ENCODE measurements at places on chromosomes 13 and 19.

DNA sequence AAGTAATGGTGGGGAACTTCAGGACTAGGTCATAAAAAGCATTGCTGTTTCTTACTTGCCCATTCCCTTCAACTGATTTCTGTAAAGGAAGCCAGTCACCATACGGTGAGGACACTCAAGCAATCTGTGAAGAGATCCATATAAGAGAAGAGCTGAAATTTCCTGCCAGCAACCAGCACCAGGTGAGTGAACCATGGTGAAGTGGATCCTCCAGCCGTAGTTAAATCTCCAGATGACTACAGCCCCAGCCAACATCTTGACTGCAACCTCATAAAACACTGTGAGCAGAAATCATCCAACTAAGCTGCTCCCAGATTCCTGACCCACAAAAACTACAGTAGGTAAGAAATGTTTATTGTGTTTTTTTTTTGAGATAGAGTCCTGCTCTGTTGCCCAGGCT lies 3.8 kb upstream of the SLC6A16 start:
- no peak for DNase-seq

DNA sequence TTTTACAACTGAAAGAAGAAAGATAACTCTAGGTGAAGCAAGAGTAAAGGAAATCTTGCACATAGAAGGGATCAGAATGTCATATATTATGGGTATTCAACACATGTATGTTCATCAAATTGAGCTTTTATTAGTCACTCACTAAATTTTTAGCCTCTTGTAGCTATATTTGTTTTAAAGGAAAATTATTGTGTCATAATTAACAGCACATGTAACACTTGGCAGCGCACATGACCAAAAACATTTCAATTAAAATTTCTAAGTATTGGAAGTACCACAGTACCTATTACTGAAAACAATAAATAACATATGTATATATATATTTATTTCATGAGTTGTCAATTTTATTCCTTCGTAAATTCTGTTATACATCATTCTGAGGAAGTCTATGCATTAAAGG lies 2800.4 kb downstream of the PCDH9 start:
- no peak for DNase-seq

GRCh38 chr19:13850910-13851733 lies 25.8 kb upstream of the NANOS3 start:
- no peak for DNase-seq

GRCh38 chr19:13098277-13099072 lies 4.2 kb downstream of the LYL1 start:
- no peak for DNase-seq

- no peak for DNase-seq
Observed at GRCh38 chr19:36547001-36547732, 19.1 kb upstream of the ZNF260 start.

DNA sequence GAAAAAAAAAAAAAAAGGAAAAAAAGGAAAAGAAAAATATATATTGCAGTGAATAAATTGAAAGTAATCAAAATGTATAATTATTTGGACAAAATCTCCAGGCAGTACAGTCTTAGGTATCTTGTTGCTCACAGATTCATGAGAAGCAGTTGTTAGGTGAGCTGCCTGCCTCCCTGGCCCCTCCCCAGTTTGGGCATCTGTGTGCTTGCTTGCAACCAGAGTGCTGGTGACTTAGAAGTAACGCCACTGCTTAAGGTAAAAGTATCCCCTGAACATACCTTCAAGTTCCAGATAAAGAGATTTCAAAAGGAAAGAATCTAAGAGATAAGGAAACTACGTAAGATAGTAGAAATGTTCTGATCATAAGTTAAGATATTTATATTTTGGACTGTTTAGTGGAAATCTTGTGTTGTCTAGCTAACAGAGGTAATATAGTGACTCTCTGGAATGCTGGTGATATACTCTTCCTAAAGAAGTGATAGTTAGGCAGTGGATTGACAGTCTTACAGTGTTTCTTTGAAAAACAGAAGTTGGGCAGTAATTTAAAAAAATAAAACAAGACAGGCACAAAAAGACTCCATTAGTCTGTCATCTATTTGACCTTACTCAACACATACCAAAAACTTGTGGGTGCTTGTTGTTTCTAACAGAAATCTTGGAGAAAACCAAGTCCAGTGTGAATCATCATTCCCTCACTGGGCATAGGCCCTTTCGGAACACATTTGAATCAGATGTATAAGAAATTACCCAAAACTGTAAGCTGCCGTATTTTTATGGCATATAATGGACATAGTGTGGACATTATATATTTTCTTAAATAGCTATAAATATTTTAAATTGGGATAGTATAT lies 38.3 kb upstream of the KCTD4 start:
- DNase-seq: no peak

DNA sequence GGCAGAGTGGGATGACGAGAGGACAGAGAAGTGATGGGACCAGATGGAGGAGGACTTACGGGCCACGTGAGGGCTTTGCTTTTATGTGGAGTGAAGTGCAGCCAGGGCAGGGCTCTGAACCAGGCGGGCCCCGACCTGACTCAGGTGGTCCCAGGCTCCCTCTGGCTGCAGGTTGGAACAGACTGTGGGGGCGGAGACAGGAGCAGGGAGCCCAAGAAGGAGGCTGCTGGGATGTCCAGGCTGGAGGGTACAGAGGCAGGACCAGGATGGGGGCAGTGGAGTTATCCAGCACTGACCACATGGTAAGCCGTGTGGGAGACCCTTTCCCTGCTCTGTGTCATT lies 2.1 kb downstream of the FXYD5 start:
- no peak for DNase-seq

DNA sequence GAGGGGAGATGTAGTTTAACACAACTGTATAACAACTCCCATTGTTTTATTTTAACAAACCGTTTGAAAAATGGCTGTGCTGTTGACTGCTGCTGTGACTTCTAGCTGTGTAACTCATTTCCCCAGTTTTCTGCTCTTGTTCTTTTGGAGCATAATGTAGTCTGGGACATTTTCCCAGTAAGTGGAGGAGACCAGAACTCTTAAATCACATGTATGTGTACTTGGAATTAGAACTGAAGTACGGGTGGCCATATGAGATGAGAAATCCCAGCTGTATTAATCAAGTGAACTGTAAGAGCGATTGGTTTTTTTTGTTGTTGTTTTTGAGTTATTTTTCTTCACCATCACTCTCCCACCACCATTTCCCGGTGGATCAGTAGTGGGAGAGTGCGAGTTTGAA lies 49.4 kb upstream of the RNF113B start:
- DNase-seq: no peak

GRCh38 chr19:34995551-34995950 lies 4.6 kb upstream of the GRAMD1A start:
- no peak for DNase-seq

GRCh38 chr19:12757544-12758274 lies 6.1 kb downstream of the BEST2 start:
- no peak for DNase-seq

DNA sequence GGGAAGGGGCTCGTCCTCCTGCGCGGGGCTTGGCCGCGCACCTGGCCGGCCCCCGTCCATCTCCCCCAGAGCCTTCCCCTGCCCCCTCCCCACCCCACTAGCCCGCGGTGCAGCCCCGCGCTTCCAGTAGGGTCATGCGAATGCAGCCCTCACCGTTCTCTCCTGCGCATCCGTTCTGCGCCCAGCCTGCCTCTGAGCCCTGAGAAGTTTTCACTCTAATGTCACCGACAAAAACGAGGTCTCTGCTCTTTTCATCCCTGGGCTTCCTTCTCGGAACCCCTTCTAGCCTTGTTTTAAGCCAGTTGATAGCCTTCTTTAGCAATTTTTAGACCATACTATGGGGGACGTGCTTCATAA lies 97.4 kb downstream of the ATP8A2 start:
- no peak for DNase-seq

DNA sequence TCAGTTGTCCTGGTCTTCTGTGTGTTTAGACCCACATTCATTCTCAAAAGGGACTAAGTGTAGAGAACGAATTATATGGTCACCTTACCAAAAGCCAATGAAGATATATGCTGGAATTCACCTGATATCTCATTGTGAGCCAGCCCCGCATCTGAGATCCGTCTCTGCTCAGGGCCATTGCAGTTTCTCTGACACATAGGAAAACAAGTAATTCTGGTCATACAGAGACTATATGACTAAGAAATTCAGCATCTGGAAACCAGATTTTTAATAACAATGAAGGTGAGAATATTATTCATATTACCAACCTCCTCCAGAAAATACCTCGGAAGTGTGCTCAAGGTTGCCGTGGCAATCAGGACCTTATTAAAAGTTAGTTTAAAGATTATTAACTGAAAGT lies 278.6 kb upstream of the EDNRB start:
- DNase-seq: no peak

- DNase-seq: no peak
Observed at GRCh38 chr13:98890925-98891324, 86.9 kb downstream of the DOCK9 start.

- no peak for DNase-seq
Observed at GRCh38 chr13:21010621-21011020, 50.8 kb downstream of the LATS2 start.

DNA sequence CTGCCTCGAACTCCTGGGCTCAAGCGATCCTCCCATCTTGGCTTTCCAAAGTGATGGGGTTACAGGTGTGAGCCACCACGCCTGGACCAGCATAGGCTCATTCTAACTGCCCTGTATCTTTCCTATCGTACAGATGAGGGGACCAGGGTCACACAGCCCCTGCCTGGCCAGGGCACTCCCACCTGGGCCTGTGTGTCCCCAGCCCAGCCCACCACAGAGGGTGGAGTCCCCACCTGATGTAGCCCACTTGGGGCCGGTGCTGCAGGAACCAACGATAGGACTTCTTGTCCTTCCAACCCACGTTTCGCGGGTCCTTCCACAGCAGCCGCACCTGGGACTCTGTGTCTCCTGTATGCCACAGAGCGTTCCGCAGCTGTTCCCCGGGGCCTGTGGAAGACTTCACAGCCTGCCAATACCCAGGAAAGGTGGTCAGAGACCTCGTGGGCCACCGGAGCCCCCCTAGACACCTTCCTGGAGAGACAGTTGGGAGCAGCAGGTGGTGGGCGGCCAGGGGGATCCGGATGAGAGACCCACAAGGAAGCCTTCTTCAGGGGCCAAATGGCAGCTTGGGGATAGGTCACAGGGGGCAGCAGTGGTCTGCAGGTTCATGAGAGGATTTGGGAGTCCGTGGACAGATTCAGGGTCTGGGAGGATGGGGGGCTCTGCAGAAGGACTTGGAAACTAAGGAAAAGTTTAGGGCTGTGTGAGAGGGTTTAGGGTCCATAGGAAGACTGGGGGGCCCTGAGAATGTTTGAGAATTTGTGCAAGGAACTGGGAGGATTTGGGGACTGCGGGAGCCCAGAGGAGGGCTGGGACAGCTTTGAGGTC lies 6.9 kb downstream of the COMP start:
- DNase-seq: no peak

- no peak for DNase-seq
Observed at GRCh38 chr13:109231888-109232287, 554.5 kb downstream of the IRS2 start.

DNA sequence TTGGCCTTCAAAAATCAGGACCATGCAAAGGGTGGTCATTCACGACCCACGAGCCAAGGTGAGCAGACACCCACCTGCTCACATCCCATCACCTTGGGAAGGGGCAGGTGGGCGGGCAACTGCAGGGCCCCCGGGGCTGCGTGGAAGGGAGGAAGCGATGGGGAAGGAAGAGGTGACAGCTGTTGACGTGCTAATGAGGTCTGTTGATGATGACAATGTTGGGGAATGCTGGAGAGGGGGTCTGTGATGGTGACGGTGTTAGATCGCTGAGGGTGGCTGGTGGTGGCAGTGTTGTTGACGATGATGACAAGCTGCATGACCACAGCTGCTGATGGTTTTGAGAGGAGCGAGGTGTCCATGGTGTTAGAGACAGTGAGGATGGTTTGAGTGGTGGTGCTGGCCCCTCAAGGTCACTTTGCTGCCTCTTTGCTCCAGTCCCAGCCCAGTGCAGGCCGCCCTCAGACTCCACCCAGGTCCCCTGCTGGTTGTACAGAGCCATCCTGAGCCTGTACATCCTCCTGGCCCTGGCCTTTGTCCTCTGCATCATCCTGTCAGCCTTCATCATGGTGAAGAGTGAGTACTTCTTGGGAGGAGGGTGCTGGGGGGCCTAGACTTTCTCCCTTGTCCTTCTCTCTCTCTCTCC lies 900 bp downstream of the MCEMP1 start:
- DNase-seq: no peak

- DNase-seq: no peak
Observed at GRCh38 chr19:16620018-16620417, 8.0 kb downstream of the MED26 start.

GRCh38 chr19:1956868-1957492 lies 16.0 kb downstream of the CSNK1G2 start:
- no peak for DNase-seq

GRCh38 chr19:44823373-44823698 lies 14.4 kb downstream of the BCAM start:
- DNase-seq: no peak

DNA sequence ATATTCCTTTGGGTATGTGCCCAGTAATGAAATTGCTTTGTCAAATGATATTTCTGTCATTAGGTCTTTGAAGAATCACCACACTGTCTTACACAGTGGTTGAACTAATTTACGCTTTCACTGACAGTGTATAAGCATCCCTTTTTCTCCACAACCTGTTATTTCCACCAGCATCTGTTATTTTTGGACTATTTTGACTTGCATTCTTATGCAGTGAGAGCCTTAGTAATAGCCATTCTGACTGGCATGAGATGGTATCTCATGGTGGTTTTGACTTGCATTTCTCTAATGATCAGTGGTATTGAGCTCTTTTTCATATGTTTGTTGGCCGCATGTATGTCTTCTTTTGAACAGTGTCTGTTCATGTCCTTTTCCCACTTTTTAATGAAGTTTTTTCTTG lies 92.0 kb upstream of the SPATA13 start:
- DNase-seq: no peak

GRCh38 chr19:50549927-50550593 lies 18.2 kb downstream of the LRRC4B start:
- DNase-seq: no peak

- DNase-seq: no peak
Observed at GRCh38 chr19:11164879-11165406, 9.4 kb upstream of the SPC24 start.

- DNase-seq: no peak
Observed at GRCh38 chr13:59479629-59480028, 684.1 kb downstream of the DIAPH3 start.

GRCh38 chr19:41595890-41596280 lies 19.9 kb downstream of the CEACAM21 start:
- no peak for DNase-seq

- DNase-seq: no peak
Observed at GRCh38 chr13:108115738-108116137, 99.6 kb downstream of the LIG4 start.

GRCh38 chr19:41894350-41894749 lies 11.4 kb downstream of the ARHGEF1 start:
- no peak for DNase-seq

GRCh38 chr13:99484473-99484872 lies 16.8 kb upstream of the TM9SF2 start:
- no peak for DNase-seq
